ENCODE measurements at places on chromosomes 16 and 17.

DNA sequence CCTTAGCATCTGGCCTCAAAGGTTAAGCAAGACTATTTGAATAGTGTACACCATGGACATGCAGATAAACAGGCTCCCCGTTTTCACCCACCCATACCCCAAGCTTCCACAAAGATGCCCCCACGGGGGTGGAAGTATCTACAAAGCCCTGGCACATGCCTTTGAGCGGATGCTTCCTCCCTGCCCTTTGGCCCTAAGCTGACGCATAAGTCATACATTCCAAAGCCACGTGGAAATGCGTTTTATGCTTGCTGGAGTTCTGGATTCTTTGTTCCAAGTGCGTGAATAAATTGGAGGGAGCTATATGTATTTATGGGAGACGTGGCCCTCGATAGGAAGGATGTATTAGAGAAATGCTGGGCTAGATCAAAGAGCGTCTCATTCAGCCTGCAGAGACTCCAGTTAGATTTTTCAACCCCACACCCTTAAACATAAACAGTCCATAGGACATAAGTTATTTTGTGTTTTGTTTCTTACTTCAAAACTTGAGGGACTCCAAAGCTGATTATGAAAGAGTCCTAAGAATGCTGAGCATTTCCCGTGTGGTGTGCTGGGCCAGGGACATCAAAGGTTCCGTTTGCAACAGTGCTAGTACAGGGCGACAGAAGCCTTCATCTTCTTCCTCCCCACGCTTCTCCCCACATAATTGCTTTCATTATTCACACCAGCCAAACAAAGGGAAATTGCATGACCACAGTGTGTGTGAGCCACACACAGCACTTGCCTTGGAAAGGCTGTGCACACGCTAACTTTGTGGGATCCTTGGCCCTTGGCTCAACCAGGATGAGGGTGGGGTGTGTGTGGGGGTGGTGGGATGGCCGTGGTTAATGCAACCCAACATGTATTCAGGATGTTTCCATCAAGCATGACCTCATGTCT, 73.6 kb downstream of the WIPI1 start:
- no peak for DNase-seq

GRCh38 chr17:42494673-42495072, 36.0 kb downstream of the ATP6V0A1 start:
- no peak for DNase-seq

GRCh38 chr16:12675852-12676251, 127.8 kb downstream of the CPPED1 start:
- DNase-seq = no peak

DNA sequence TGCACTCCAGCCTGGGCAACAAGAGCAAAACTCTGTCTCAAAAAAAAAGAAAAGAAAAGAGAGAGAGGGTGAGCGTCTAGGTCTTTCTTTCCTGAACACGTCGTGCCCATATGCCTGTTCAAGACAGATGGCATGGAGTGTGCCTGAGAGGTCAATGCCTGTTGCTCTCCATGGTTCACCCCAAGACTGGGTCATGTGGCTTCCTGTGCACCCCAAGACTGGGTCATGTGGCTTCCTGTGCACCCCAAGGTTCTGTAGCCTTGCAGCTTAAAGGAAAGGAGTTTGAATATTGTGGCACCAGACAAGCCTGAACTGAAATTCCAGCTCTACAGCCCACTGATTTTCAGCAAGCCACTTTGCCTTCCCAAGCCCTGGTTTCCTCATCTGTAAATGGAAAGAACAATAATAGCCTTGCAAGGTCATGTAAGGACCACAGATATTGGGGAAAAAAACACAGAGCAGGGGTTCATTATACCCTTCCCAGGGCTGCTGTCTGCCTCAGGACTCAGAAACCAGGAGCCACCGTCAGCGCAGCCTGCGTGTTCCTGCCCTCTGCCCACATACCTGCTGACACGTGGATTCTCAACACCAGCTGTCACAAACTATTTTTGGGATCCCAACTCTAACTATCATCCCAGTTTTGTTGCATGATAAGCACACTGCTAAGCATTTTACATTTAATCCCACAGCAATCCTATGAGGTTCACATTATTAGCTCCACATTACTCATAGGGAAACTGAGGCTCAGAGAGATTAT, 18.0 kb upstream of the NAGS start:
- no peak for DNase-seq

DNA sequence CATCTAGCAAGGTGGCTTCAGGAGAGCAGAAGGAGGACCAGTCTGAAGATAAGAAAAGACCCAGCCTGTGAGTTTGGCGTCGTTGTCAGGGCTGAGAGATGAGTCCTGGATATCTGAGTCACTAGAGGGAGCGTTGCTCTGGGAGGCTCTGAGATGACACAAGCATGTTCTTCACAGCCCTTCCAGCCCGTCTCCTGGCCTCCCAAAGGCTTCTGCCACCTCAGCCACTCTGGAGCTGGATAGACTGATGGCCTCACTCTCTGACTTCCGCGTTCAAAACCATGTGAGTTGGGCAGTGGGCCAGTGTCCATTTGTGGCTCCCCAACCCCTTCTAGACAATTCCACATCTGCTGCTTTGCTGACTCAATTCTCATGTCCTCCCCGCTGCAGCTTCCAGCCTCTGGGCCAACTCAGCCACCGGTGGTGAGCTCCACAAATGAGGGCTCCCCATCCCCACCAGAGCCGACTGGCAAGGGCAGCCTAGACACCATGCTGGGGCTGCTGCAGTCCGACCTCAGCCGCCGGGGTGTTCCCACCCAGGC, 2.3 kb downstream of the TGFB1I1 start:
- no peak for DNase-seq

DNA sequence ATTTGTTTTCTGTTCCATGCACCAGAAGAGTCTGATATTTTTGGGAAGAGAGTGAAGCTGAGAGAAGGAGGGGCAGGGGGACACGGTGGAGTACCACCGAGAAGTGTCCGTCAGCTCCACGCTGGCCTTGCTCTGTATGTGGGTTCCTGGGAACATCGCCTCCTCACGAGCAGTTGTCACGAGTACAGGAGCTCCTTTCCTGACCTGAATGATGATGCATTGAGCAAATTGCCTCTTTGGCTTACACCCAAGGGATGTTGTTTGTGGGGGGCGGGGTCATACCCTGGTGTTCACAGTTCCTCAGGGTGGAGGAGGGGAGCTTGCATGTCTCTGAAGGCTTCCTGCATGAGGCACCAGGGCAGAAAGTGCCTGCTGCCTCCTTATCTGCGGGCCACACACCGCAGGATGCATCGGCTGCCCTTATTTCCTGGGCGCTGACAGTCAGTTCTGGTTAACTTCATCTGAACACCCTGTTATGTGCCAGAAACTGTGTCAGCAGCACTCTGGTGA, 36.2 kb downstream of the RGS9 start:
- DNase-seq = peak; percentile 52

DNA sequence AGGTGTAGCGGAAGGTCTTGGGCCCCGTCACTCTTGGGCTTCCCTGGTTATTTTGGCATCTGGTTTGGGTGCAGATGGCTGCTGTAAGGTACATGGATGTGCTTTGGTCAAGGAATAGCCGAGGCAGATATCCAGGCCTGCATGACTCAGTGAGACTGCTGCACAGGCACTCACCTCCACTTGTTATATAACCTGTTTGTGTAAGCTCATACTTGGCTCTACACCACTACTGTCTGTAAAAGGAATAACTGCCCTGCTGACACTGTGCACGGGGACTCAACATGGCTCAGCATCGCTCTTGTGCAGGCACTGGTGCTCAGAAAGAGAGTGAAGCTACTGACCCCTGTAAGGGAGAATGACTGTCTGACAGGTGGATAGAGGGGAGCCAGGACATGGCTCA, 42.3 kb upstream of the ARL4D start:
- DNase-seq = no peak

DNA sequence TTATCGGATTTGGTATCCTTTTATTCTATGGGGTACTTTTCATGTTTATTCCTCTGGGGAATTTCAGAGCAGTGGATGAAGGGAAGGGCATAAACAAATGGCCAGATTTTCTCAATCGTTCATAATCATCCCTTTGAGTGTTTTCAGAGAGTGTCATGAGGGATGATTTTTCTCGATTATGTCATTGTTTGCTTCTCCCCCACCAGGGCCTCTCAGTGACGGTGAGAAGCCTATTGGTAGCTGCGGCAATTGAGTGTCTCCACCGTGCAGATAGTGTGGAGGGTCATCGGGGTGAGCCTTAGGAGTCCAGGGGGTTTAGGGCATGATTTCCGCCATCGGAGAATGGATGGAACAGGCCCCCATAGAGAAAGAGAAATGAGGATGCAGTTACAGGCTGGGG, 57.2 kb downstream of the USP43 start:
- DNase-seq = no peak
